ENCODE measurements at places on chromosomes 5 and 9. TPM values are rescaled to one million over a fixed set of nuclear protein-coding genes. Genes with fewer than 3 reads are reported as not detected.

ATOSB gene
- total RNA-seq = 18.3 TPM

ISOC1 gene
- total RNA-seq = 44.8 TPM

DNA sequence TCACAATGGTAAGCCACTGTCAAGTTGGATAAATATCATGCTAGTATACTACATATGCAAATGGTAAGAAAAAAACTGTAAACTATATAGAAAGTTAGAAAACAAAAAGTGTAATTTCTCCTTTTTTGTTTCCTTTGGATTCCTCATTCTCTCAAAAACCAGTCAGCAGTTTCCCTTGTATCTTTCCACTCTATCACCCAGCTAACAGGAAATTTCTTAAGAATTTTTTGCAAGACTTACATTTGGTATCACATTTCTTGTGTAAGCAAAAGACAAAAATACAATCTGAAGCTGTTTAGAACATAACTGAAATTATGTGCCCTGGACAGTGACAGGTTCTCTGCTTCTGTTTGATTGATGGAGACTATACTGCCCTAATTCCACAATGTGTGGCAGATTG lies 25.2 kb upstream of the MSH3 start:
- DNase-seq = no peak

GRCh38 chr5:146291421-146292074 lies 47.1 kb upstream of the POU4F3 start:
- DNase-seq = no peak

GRCh38 chr5:68176802-68177479 lies 38.6 kb upstream of the PIK3R1 start:
- DNase-seq = no peak

Data from heart left ventricle (tissue), 16 donors.